HCT116 (cell line): ENCODE measurements at places on chromosomes 2 and 18. TPM values are rescaled to one million over a fixed set of nuclear protein-coding genes. Genes with fewer than 3 reads are reported as not detected.

DNA sequence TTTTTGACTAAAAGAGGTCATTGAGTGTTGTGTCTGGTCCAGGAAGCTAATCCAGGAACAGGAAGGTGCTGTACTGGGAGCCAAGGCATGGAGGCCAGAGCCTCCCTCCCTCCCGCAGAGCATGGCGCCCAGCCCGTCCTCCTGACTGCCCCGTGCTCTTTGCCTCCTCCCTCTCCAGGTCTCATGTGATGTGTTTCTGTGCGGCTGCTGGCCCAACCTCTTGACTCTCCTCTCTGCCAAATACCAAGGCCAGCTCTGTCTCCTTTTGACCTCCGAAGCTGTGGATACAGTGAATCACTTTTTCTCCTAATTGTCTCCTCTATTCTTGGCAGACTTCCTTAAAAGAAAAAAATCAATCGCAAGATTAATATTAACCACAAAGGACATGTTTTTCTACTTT is 284.1 kb downstream of the PHLPP1 start:
- H3K36me3 ChIP-seq = no peaks in the 10 kb centered on the region
- no peak for DNase-seq
- H3K4me3 ChIP-seq = no peak overlapping the region

GRCh38 chr2:115678129-115678528 is 1235.7 kb downstream of the DPP10 start:
- DNase-seq = no peak
- no peaks in the 10 kb centered on the region for H3K4me1 ChIP-seq
- no peak overlapping the region for H3K4me3 ChIP-seq
- no peak overlapping the region for H3K27ac ChIP-seq
- H3K27me3 ChIP-seq = no peaks in the 10 kb centered on the region

DNA sequence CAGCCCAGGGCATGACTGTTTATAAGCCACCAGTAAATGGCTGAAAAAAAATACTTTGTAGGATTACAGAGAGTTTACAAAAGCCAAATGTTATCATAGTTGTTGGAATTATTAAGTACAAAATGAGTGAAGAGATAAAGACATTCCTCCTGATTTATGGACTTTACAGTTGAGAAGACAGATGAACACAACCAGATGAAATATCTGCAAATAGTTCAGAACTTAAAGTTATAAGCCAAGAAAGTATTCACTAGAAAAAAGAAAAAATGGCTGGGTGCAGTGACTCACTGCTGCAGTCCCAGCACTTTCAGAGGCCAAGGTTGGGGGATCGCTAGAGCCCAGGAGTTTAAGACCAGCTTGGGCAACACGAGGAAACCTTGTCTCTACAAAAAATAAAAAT is 11.2 kb downstream of the PMAIP1 start:
- no peak for DNase-seq
- no peak overlapping the region for H3K4me3 ChIP-seq
- no peak overlapping the region for H3K27ac ChIP-seq
- peaks cover 19% of the 10 kb centered on the region for H3K4me1 ChIP-seq
- no peaks in the 10 kb centered on the region for H3K36me3 ChIP-seq

- H3K4me3 ChIP-seq = no peak overlapping the region
- no peak for DNase-seq
- H3K36me3 ChIP-seq = no peaks in the 10 kb centered on the region
- no peaks in the 10 kb centered on the region for H3K4me1 ChIP-seq
Measured at GRCh38 chr2:201656740-201657139, 13.4 kb upstream of the TMEM237 start.

DNA sequence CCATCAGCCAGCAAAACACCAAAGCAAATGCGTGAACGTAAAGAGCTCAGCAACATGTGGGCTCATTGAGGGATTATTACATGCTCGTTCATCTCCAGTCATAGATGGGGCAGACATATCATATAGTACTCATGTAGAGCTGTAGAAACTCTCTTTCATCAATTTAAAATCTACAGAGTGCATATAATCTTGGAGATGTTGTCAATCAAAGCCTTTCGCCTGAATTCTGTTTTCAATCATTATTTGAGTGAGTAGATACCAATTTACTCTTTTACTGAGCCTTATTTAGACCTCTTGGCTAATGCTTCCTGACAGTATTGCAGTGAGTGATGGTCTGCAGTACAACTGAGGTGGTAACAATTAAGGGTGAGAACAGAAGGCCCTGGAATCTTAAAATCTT is 7.0 kb downstream of the RIT2 start:
- no peaks in the 10 kb centered on the region for H3K36me3 ChIP-seq
- H3K27ac ChIP-seq = no peak overlapping the region
- no peak for DNase-seq
- H3K4me1 ChIP-seq = no peaks in the 10 kb centered on the region

DNA sequence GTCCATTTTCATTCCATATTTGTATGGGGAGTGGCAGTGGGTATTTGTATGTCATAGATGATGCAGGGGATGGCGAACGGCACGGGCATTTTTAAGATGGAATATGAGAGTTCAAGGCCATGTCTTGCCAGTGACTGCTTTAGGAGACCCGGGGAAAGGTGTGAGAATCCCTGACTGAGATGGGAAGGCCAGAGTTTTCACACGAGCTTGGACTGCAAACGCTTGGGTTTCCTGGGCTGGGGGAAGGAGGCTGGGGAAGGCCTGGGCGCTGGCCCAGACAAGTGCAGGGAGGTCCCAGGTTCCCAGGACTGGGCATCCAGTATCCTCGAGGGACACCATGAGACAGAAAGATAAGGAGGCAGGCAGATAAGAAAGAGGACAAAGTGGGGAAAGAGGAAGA is 35.2 kb downstream of the CNGA3 start:
- no peaks in the 10 kb centered on the region for H3K27me3 ChIP-seq
- H3K4me3 ChIP-seq = no peak overlapping the region
- H3K27ac ChIP-seq = no peak overlapping the region
- no peaks in the 10 kb centered on the region for H3K36me3 ChIP-seq
- no peak for DNase-seq

- H3K27ac ChIP-seq = no peak overlapping the region
- H3K36me3 ChIP-seq = no peaks in the 10 kb centered on the region
- no peak overlapping the region for H3K4me3 ChIP-seq
- no peak for DNase-seq
Measured at GRCh38 chr18:65352186-65352585, 398.6 kb upstream of the CDH7 start.

DNA sequence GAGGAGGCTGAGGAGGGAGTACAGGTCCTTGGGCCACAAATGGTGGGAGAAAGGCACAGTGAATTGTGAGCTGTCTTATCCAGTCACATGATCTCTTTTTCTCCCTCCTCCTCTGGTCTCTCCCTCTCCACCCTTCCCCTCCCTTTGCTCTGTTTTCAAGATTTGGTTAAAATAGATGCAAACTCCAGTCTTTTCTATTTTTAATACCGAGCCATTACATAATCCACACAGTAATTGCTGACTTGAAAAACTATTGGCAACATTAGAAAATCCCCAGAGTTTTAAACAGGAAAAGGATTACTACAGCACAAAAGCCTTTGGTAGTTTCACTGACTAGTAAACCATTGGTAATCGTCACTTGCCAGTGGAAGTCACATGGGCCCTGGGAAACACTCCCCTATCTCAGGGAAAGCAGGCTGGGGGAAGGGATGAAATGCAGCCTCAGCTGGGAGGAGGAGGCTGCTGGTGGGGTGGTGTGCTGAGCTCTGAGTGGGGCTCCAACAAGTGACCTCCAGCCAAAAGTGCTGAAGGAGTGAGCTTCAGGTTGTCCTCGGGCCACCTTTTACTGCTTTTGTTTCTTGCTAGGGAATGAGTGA is 57.4 kb upstream of the PCBP1 start:
- H3K36me3 ChIP-seq = no peaks in the 10 kb centered on the region
- H3K4me3 ChIP-seq = no peak overlapping the region
- no peaks in the 10 kb centered on the region for H3K4me1 ChIP-seq
- no peak for DNase-seq

- H3K4me1 ChIP-seq = no peaks in the 10 kb centered on the region
- H3K27ac ChIP-seq = no peak overlapping the region
- DNase-seq = no peak
- no peak overlapping the region for H3K4me3 ChIP-seq
Measured at GRCh38 chr2:189868896-189869295, 84.6 kb downstream of the PMS1 start.

- no peak for DNase-seq
- H3K4me1 ChIP-seq = no peaks in the 10 kb centered on the region
- no peak overlapping the region for H3K27ac ChIP-seq
- no peaks in the 10 kb centered on the region for H3K36me3 ChIP-seq
- no peak overlapping the region for H3K4me3 ChIP-seq
Measured at GRCh38 chr18:7456376-7456775, 110.7 kb upstream of the PTPRM start.

- H3K27me3 ChIP-seq = no peaks in the 10 kb centered on the region
- H3K36me3 ChIP-seq = no peaks in the 10 kb centered on the region
- no peak overlapping the region for H3K4me3 ChIP-seq
- DNase-seq = no peak
- no peak overlapping the region for H3K27ac ChIP-seq
Measured at GRCh38 chr18:36843784-36844183, 14.9 kb downstream of the KIAA1328 start.

GRCh38 chr2:46091961-46092667 is 205.1 kb upstream of the EPAS1 start:
- no peak overlapping the region for H3K4me3 ChIP-seq
- H3K4me1 ChIP-seq = no peaks in the 10 kb centered on the region
- DNase-seq = no peak
- H3K36me3 ChIP-seq = no peaks in the 10 kb centered on the region

DNA sequence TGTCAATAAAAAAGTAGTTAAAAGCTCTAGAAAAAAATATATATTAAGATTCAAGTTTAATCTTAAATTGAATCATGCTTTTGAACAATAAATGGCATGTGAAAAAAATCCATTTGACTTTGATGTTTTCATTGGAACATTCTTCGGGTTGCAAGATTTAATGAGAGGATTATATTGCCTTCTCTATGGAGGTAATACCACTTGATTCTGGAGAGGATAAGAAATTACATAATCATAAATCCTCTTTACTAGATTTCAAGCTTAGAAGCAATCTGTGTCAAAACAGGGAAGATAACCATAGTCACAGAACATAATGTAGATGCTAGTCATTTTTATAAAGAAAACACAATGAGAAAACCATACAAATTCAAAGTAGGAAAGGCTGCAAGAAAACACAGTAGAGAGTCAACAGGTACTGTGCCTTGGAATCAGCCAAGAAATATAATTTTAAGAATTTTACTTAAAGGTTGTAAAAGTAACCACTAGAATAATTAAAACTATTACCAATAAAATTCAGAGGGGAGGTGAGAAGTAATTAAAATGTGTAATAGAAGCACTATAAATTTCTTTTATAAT is 18.7 kb upstream of the MAPRE2 start:
- no peaks in the 10 kb centered on the region for H3K4me1 ChIP-seq
- no peak overlapping the region for H3K4me3 ChIP-seq
- no peaks in the 10 kb centered on the region for H3K36me3 ChIP-seq
- no peak overlapping the region for H3K27ac ChIP-seq
- H3K27me3 ChIP-seq = no peaks in the 10 kb centered on the region

- H3K4me3 ChIP-seq = no peak overlapping the region
- no peaks in the 10 kb centered on the region for H3K27me3 ChIP-seq
- H3K27ac ChIP-seq = no peak overlapping the region
Measured at GRCh38 chr18:26503382-26503781, 45.0 kb downstream of the KCTD1 start.

- DNase-seq = no peak
- H3K4me3 ChIP-seq = no peak overlapping the region
- H3K27me3 ChIP-seq = peaks cover 17% of the 10 kb centered on the region
- H3K4me1 ChIP-seq = no peaks in the 10 kb centered on the region
- H3K27ac ChIP-seq = no peak overlapping the region
- H3K36me3 ChIP-seq = no peaks in the 10 kb centered on the region
Measured at GRCh38 chr2:16728351-16729136, 62.9 kb upstream of the CYRIA start.

DNA sequence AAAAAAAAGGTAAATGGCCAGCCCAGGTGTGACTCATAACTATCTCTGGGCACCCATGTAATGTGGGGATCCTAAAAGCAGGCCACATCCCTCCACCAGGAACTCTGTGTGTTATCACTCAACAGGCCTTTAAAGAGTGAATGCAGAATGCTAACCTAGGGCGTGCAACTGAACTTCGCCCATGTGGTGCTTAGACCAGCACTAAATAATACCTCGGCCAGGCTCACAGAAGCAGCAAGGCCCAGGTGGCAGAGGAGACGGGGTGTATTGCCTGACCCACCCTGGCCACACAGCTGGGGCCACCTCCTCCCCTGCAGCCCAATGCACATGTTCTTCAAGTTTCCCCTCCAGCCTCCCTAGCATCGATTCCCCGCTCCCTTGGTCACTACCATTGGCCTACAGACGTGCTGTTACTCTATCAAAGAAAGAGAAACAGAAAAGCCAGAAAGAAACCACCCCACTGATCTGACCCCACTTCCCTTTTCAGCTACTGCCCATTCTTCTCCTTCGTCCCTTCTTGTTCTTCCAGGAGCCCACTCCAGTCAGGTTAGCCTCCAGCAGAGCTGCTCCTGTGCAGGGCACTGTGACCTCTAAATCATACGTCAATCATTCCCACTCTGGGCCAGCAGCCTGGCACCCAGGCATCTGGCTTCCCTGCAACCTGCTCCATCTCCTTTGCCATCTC is 22.0 kb downstream of the FAM178B start:
- H3K36me3 ChIP-seq = no peaks in the 10 kb centered on the region
- H3K4me1 ChIP-seq = peaks cover 4% of the 10 kb centered on the region; the same call in 1 of the 2 replicates
- no peak overlapping the region for H3K27ac ChIP-seq

GRCh38 chr18:58721566-58722239 is 50.4 kb downstream of the MALT1 start:
- H3K27ac ChIP-seq = no peak overlapping the region
- H3K27me3 ChIP-seq = no peaks in the 10 kb centered on the region

- H3K4me3 ChIP-seq = no peak overlapping the region
- no peak overlapping the region for H3K27ac ChIP-seq
- DNase-seq = no peak
- H3K4me1 ChIP-seq = peaks cover 25% of the 10 kb centered on the region; the same call in 1 of the 2 replicates
Measured at GRCh38 chr2:239329972-239330572, 70.7 kb downstream of the HDAC4 start.

The SPAST gene
- 16.2 TPM for total RNA-seq

The DNAJC5G gene
- total RNA-seq = 2.5 TPM

The GALNT13 gene
- total RNA-seq = 0.44 TPM

The GNLY gene
- 0.74 TPM for total RNA-seq

The PRSS56 gene
- total RNA-seq = not detected

The FBXO41 gene
- 34.9 TPM for total RNA-seq

The SERPINB2 gene
- not detected for total RNA-seq

The MATN3 gene
- not detected for total RNA-seq

The TDRD15 gene
- total RNA-seq = not detected

The DSG4 gene
- 0.07 TPM for total RNA-seq

The AGXT gene
- 0.34 TPM for total RNA-seq

The UNC80 gene
- total RNA-seq = not detected
